Activated CD4-positive, alpha-beta T cell treated with anti-CD3 and anti-CD28 coated beads, Interleukin-2, amount 10 ng/mL, durations not matched to agents 7 days and 5 days (primary cell): ENCODE measurements at places on chromosomes 1 and 21.

DNA sequence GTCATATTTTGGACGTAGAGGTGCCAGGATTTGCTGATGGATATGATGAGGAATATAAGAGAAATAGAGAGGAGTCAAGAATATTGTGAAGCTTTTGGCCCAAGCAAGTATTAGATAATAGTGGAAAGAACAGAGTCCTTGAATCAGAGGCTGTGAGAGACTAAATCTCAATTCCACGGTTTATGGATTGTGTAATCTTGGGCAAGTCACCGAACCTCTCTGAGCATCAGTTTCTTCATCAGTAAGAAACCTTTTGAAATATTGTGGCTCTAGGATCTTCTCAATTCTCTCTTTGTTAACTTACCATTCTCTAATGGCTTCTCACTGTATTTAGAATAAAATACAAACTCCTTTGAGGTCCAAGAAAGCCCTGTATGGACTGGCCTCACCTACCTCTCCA, 77.6 kb downstream of the RPS6KA1 start:
- DNase-seq: no peak

GRCh38 chr1:64962441-64962840, 3.9 kb downstream of the JAK1 start:
- DNase-seq: peak; percentile 64

DNA sequence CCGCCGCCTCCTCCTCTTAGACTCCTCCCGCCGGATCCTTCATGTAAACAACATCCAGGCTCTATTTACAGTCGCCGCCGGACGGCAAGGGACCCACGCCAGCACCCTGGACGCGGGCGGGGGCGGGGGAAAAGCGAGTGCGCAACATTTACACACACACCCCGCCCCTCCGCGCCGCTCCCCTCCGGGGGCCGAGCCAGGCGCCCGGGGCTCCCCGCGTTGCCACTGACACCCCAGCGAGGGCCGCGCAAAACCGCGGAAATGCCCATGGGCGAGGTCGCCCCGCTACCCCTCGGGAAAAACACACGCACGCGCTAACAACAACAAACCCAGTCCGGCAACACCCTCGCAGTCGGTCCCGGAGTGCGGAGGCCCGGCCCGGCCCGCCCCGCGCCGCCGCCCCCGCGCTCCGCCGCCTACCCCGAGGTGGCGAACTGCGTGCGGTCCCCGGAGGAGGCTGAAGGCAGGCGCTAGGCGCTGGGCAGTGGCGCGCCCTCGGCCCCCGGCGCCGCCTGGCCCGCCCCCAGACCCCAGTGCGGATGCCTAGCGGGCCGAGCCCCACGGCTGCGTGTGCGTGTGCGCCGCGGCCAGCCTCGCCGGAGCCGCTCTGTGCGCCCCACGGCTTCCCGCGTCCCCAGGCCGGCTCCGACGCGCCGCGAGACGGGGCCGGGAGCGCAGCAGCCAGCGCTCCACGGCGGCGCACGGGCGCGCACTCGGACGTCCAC, 81.1 kb upstream of the AK4 start:
- peak; percentile 69 for DNase-seq

DNA sequence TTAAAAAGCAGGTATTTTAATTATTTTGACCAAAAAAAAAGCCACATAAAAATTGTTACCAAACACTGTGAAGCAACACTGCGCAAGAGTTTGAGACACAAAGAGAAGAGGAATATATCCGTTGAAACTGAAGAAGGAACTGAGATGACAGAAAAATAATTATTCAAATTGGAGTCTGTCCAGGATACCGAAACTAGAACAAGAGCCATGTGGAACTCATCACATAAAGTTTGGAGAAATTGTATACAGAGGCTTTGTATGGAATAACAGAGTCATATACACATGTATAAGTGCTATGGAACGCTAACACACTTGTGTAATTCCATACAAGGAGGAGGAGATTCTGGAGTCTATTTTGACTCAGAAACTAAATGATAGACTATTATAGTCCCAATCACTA, 675.1 kb upstream of the ADGRL2 start:
- no peak for DNase-seq

DNA sequence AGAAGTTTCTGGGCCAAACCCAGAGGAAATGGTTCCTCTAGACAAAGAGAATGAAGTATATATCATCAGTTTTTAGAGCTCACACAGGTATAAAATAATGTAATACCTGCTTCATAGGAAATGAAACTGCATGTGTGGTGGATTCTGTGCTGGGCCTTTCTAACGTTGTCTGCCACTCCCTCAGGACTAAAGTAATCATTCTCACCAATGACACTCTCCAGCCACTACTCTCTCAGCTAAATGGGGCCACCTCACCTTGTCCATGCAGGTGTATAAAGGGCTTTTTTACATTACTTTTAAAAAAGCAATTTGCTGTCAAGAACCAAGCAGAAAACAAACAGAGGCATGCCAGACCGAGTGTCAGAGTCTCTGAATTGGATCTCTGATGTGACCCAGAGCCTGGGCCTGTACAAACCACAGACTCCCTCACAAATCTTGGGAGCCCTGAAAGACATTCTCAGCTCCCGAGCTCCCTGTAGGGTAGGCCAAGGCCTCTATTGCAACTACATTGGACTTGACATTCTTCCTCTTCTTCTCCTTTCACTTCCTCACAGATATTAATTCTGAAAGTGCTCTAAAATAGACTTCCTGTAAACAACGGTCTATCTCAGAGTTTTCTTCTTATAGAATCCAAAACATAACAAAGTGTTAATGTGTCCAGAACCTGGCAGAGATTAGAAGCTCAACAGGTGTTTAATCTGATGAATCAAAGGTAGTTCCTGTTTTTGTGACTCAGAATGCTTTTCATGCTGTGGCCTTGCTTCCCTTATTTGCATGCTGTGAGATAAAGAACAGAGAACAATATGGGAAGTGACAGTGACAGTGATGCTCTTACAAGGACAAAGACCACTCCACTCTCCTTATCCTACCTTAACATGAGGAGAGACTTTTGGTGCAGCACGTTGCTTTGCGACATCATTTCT, 8.6 kb downstream of the AIM2 start:
- no peak for DNase-seq

DNA sequence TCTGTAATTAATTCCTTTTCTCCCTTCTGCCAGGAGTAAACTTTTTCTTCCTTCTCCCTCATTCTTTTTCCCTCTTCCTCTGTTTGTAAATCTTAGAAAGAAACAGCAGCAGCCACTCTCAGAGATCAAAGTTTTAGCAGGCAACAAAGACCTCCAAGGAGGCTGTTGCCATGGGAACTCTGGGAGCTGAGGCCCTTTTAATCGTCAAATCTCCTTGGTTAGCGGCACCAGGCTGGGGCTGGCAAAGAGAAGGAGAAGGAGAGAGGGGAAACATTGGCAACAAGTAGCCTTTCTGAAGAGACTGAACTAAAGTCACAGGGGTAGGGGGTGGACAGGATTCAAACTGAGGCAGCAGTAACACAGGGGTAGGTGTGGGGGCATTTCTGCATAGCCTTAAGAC, 25.2 kb downstream of the ILDR2 start:
- DNase-seq: no peak

DNA sequence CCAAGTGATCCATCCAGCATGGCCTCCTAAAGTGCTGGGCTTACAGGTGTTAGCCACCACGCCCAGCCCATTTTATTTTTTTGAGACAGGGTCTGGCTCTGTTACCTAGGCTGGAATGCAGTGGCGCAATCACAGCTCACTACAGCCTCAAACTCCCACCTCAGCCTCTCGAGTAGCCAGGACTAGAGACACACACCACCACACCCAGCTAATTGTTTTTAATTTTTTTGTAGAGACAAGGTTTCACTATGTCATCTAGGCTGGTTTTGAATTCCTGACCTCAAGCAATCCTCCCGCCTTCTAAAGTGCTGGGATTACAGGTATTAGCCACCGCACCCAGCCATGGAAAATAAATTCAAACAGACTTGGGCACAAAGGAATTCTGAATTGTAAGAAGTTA, 31.9 kb downstream of the PUM1 start:
- DNase-seq: no peak

DNA sequence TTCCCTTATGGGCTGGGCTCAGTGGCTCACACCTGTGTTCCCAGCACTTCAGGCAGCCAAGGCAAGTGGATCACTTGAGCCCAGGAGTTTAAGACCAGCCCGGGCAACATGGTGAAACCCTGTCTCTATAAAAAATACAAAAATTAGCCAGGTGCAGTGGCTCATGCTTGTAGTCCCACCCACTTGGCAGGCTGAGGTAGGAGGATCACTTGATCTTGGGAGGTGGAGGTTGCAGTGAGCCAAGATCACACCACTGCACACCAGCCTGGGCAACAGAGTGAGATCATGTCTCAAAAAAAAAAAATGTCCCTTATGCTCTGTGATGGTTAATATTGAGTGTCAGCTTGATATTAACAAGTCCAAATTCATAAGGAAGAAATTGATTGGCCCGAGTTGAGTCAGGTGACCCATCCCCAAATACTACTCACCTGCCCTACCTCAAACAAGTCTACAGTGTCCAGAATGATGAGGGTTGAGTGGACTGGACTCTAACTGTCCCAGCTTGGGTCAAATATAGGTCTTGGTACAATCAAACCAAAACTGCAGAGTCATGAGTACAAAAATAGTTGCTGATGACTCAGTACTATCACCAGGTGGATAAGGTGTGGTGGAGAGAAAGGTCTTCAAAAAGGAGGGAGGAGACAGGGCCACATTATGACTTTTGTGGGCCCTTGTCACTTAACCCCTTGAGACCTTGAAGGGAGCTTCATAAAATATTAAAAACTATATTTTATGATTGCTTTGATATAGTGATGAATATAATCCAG, 161.0 kb downstream of the ZNF326 start:
- DNase-seq: no peak

DNA sequence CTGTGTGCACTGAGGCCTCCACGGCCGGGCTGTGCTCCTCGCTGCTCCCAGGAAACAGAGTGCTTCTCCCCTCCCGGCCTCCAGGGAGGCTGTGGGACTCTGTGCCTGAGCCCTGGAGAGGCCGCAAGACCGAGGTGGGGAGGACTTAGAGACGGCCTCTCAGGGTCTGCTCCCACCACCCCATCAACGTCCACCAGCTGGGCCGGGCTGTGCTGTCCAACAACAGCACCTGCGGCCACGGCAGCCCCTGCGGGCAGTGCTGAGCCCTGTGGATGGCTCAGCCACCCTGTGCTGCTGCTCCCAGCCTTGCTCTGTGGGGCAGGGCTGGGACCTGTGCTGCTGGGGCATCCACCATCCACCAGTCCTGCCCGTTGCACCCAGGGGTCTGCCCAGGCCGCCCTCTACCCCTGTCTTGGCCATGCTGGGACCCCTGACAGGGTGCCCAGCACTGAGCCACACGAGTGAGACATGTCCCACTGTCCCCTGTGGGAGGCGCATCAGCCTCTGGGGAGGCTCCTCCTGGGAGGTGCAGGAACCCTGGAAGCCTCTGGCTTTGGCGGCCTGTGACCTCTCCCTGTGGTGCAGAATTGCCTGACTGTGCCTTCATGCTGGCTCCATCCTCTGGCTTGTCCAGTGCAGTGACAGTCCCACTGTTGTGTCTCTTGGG, 31.2 kb upstream of the LRRC3 start:
- DNase-seq: no peak

- no peak for DNase-seq
These were observed 962.2 kb downstream of the ADGRL2 start for GRCh38 chr1:82762829-82763532.
